ENCODE measurements at places on chromosomes 5 and 9. TPM values are rescaled to one million over a fixed set of nuclear protein-coding genes. Genes with fewer than 3 reads are reported as not detected.

The RAD50 gene
- total RNA-seq, result 23.7 TPM

The NR2F1-AS1 gene
- 1.3 TPM for total RNA-seq

The PCA3 gene
- not detected for total RNA-seq

The FOXD4L3 gene
- total RNA-seq, result 0.31 TPM

The PBX3 gene
- total RNA-seq, result 27.1 TPM

The SLC28A3 gene
- 2.3 TPM for total RNA-seq

The FIBCD1 gene
- not detected for total RNA-seq

The ANKRD18B gene
- 3.8 TPM for total RNA-seq

The CTXN3 gene
- total RNA-seq, result not detected

The ST6GALNAC4 gene
- 12.5 TPM for total RNA-seq

The LCN1 gene
- total RNA-seq, result not detected

The PPP3R2 gene
- not detected for total RNA-seq

The GABRA1 gene
- total RNA-seq, result not detected

The PCDHGA3 gene
- total RNA-seq, result 0.45 TPM

The F12 gene
- total RNA-seq, result 10.7 TPM

The ERCC6L2 gene
- 32.9 TPM for total RNA-seq

The ENG gene
- 32.8 TPM for total RNA-seq

The HCN1 gene
- total RNA-seq, result not detected

The FGD3 gene
- 6.5 TPM for total RNA-seq

The CHSY3 gene
- total RNA-seq, result 1.3 TPM

The FGF18 gene
- total RNA-seq, result not detected

The FBLL1 gene
- total RNA-seq, result not detected

The GOLPH3 gene
- 58.9 TPM for total RNA-seq

The CSF2 gene
- not detected for total RNA-seq

The ENTPD8 gene
- total RNA-seq, result not detected

The NPR3 gene
- 31.3 TPM for total RNA-seq

The PCDHGB5 gene
- 5.5 TPM for total RNA-seq

The NR4A3 gene
- total RNA-seq, result 0.35 TPM

The STPG3 gene
- not detected for total RNA-seq

The ZFP2 gene
- 0.35 TPM for total RNA-seq

The CER1 gene
- total RNA-seq, result not detected

The INSL4 gene
- not detected for total RNA-seq

The SLC4A9 gene
- not detected for total RNA-seq

The TMEM215 gene
- total RNA-seq, result not detected

The SLCO6A1 gene
- total RNA-seq, result not detected

The KIF4B gene
- not detected for total RNA-seq

The NIM1K gene
- total RNA-seq, result not detected

The CDKN2A gene
- total RNA-seq, result 5.5 TPM

The CCDC171 gene
- total RNA-seq, result 1.2 TPM
